Activated CD4-positive, alpha-beta T cell treated with anti-CD3 and anti-CD28 coated beads, Interleukin-2, amount 50 U/mL, for 1 hour (primary cell): ENCODE measurements at places on chromosomes 16 and 17.

DNA sequence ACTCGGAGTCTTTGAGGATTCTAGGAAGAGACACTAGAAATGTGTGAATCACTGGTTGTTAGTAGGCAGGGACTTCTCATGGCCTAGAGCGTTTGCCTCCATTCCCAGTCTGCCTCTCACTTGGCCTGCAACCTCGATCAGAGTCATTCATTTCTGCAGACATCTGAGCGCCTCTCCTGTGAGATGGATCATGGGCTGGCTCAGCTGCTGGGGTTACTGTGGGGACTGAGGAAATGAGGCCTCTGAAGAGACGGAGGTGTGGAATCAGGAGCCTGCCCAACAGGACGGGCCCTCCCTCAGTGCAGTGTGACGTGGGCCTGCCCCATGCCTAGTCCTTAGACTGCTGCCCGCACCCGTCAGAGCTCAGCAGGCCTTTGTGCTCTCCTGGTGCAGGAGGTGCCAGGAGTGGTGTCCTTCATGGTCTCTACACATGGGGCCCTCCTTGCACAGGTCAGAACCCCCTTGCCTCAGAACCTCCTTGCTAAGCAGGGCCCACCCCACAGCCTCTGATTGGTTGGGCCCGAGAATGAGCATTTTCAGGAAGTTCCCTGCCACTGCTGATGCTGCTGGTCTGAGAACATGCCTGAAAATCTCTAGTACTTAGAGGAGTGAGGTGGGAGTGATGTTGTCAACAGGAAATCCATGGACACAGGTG is 99.4 kb downstream of the NPIPB11 start:
- no peak for DNase-seq

GRCh38 chr17:41467561-41467960 is 375 bp upstream of the KRT32 start:
- DNase-seq = no peak

GRCh38 chr16:53771655-53772497 is 67.9 kb downstream of the FTO start:
- no peak for DNase-seq

DNA sequence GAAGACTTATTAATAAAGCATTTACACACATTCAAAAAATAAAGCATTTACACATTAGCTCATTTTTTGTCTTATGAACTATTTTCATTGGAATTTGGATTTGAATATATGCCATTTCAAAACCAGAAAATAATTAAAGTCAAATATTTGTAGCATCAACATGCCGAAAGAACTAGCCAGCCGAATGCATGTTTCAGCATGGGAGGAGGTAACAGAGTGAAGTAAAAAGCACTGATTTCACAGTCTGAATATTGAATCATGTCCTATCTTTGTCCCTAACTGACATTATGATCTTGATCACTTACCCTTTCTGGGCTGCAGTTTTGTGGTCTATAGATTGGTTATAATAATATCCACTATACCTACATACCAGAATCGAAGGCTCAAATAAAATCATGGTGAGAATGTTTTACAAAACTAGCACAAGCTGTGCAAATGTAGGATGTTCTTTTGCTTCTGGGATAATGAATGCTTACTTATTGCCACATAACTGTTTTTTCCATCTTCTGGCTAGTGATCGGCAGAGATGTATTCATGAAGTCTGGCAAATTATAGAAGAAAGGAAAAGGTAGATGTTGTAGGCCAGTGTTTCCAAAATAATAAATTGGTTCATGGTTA is 84.7 kb downstream of the TUBD1 start:
- DNase-seq = no peak

- DNase-seq = no peak
Measured at GRCh38 chr16:56478281-56479049, 27.1 kb downstream of the OGFOD1 start.

- no peak for DNase-seq
Measured at GRCh38 chr16:31157136-31157535, 7.3 kb upstream of the PRSS36 start.

DNA sequence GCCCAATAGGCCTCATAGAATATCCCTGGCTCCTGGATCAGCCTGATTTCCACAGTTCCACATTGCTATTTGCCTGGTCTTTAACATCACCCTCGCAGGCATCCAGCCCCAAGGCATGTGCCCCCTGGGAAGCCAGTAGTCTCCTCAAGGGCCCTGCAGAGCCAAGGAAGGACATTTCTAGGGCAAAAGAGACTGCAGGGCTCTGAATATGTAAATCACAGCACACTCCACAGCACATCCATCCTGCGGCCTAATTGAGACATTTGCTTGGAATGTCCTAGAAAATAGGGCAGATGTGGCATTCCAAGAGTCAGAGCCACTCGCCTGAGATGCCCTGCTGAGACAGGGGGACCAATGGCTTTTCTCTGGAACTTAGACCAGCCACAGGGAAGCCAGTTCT is 11.4 kb upstream of the C16orf78 start:
- DNase-seq = no peak

DNA sequence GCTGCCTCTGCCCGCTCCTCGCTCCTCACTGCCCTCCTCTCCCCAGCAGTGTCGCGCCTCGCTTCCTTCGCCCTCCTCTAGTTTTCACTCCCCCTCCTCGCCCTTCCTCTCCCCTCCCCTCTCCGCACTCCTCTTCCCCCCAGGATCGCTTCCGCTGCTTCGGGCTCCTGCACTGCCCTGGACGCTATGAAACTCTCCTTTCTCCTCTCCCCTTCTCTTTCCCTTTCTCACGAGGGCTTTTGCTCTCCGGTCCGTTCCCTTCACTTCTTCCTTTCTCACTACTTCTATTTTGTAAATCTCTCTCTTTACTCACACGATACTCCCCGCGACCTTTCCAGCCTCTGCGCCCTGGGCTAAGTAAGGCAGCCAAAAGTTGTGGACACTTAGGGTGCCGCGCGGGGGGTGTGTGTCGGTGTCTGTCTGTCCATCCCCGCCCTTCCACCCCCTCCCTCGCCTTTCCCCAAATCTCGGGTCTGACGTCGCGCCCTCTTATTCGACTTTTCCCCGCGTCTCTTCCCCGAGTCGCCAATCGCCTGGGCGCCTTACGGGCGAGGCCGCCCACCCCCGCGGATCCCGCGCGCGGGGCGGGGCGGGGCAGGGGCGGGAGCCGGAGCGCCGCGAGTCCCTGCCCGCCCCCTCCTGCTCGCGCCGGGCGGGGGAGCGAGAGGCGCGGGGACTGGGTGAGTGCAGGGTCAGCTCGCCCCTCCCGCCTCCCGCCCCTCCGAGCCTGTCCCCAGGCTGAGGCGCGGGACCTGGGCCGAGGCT is at the start of gene IRX3:
Gene IRX3, minus strand, starts transcription at position 422 of the 765 bp plus-strand sequence. CDS start 737 bp downstream, outside the sequence.
- no peak for DNase-seq

DNA sequence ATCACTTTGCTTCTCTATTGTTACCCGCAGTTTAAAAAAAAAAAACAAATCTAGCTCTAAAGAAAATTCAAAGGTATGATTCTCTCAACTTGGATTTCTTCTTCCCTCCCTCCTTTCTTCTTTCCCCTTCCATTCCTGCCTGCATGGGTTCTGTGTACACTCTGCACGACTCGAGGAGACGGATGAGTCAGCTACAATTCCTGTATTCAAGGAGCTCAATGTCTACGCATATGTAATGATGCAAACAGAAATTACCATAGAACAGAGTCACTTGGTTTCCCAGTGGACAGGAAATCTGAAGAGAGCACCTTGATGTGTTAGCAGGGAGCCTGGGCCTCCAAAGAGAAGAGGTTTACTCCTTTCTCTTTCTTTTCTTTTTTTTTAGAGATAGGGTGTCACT is 92.3 kb downstream of the VPS53 start:
- DNase-seq = no peak

DNA sequence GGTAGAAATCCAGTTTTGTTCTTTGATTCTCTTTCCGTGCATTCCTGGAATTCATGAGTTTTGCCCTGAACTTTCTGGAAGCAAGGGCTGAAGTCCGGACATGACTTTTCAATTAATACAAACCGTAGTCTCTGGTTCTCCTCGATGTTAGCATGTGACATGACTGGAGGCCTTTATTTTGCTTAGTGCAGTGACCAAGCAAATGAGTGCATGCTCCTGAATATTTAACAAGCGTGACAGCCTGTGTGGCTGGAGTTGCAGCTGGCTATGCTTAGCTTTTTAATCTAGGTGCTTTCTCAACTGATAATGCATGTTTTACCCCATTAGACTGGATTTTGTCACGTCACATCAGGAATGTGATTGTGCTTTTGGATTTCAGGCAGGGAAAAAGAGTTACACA is 302.1 kb downstream of the MAP2K6 start:
- no peak for DNase-seq

DNA sequence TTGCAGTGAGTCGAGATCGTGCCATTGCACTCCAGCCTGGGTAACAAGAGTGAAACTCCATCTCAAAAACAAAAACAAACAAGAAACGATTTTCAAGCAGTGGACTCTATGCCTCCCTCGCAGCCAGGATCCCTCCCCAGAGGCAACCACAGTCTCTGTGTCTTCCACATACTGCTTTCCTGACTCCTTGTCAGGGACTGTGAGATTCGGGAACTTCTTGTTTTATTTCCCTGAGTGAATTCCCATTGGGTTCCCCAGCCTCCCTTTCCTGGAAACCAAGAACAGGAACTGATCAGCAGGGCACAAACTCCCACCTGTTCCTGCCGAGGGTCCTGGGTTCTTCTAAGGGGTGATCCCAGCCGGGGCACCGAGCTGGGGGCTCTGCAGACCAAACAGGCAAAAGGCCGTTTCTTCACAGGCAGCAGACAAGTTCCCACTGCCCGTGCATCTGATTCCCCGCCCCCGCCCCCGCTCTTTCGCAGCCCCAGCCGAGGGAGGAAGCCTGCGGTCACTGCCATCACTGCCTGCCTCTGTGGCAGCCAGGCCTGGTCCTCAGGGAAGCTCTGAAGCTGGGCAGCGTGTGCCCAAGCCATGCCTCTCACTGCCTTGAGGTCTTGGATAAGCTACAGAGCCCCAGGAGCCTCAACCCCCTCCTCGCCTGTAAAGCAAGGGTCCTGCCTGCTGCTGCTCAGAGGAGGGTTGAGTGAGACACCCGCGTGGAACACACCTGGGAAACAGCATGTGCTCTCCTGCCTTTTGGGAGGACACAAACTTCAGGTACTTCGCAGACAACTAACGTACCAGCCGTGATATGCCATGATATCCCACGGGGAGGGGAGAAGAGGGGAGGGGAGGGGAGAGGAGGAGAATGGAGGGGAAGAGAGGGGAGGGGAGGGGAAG is 5.5 kb upstream of the PIEZO1 start:
- peak; percentile 53 for DNase-seq

DNA sequence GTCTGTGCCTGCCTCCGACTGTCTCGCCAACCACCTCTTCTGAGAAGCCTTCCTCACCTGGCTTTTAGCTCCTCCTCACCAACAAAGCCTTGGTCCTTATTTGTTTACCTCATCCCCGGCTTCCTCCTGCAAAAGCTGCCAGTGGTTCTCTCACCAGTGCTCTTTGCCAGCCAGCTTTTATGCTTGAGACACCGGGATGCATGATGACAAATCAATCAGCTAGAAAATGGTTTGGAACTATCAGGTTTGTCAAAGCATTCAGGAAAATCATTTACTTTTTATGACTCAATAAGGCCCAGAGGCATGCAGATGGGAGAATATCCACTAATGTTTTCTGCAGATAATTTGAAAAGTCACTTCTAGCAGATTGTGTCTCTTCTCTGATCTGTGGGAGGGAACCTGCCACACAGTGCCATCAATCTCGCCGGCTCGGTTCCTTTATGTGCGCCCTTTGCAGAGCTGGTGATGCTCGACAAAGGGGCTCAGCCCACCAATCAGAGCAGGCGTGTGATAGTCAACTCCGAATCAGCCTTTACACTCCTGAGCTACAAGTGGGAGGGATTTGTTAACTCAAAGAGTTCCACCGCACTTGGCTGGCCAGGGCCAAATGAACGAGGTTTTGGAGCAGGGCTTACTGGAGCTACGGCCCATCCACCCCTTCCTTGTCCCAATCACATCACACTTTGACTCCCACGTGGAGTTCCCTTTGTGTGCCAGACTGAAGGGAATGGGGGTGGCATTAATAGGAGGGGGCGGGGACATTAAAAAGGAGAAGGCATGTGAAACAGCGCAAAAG is 85.8 kb downstream of the MRC2 start:
- DNase-seq = no peak

DNA sequence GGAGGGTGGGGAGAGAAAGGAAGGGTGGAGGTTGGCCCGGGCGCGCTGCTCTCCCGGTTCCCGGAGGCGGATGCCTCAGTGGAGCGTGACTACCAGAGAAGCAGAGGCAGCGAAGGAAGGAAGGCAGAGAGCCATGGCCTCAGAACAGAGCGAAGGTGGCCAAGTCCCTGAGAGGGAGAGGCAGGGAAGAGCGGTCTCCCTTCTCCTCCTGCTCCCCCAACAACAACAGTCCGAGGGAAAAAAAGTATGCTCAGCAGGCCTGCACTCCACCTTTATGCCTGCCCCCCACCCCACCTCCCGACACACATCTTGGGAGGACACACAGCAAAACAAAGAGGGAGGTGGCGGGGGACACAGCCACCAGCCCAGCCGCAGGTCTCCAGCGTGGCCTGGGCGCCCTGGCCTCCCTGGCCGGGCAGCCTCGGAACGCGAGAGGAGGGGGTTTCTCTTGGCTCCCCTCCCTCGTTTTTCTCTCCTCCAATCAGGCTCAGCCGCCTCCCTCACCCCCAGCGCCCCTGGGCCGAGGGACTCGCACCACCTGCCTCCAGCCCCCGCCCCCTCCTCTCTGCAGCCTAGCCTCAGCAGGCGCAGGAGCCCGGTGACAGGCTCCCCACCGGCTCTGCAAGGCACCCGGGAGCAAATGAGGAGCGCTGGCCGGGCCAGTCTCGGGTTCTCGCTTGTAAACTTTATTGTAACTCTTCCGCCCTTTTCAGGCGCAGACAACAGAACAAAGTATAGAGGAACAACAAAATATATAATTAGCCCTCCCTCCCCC is 1.1 kb upstream of the HOXB7 start:
- DNase-seq = no peak

DNA sequence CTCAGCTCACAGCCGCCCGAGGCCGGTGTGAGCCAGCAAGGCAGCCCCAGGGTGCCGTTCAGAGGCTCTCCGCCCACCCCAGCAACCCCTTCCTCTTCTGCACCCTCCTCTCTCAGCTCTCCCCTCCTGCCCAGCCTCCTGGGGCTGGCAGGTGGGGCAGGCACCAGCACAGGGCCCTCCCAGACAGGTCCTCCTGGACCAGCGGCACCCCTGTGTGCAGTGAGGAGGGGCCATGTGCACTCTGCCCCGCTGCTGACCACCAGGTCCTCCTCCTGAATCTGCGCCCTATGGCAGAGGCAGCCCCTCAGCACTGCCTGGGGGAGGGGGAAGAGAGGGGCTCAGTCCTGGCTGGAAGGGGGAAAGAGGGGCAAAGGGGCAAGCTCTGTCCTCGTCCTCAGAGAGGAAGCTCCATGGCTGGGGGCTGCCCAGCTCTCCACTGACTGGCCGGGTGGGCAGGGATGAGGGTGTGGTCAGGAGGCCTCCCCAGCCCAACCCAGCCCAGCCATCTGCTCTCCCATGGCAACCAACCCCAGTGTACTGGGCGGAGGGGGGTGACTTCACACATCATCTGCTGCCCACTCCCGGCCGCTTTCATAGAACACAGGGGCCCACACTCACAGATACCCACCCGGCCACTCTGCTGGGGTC is 5.4 kb upstream of the BCAR1 start:
- DNase-seq = no peak

DNA sequence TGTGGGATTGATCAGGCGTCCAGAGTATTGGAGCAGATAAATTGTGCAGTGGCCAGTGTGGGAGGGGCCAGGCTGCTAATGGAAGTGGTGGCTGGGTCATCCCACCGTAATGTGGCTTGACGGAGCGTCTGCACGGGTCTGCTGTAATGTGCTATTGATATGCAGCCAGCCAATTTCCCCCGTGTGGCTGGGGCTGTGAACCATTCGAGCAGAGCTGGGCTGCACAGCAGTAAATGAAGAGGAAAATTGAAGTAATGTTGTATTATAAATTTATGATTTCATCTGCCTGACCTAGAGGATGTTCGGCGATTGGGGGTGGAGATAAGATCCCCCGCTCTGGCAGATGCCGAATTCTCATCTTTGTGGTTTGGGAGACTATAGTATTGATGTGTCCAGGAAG is 121.5 kb downstream of the CCDC182 start:
- DNase-seq = no peak
